ENCODE measurements at places on chromosomes 4 and X. TPM values are rescaled to one million over a fixed set of nuclear protein-coding genes. Genes with fewer than 3 reads are reported as not detected.
A peak's percentile ranks its signal among the peaks of the same experiment; 100 is the strongest.

- no peaks in the 10 kb centered on the region for H3K27me3 ChIP-seq
- no peak overlapping the region for H3K27ac ChIP-seq
- no peaks in the 10 kb centered on the region for H3K36me3 ChIP-seq
- no peak for DNase-seq
- no peak overlapping the region for H3K4me3 ChIP-seq
- H3K4me1 ChIP-seq = no peaks in the 10 kb centered on the region
Observed at GRCh38 chrX:31545191-31545590, 473.4 kb upstream of the FTHL17 start.

TBC1D8B gene
- 5.3 TPM for total RNA-seq

DNA sequence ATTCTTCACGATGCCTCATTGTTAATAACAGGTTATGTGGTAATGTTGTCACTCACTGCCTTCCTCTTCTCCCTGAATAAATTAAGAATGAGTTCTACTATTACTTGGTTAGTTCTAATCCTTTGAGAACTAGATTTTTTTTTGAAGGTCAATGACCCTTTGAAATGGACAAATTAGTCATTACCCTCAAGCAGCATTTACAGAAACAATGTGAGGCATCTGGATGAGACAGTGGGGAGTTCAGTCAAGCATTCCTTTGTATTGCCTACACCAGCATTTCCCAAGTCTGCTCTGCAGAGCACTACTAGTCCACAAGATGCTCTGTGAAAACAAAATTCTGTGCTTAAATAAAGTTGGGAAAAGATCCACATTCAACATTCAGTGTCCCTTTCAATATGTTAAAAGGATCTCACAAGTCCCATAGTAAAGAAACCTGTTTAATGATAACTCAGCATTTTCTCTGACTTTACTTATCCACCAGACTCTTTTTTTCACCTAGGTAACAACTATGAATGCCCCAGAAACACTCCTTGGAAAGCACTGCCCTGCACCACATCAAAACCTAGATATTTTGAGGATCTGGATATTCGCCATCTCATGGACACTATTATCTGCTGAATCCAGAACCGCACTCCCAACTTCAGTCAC is 60.6 kb downstream of the CHRDL1 start:
- H3K4me1 ChIP-seq = no peaks in the 10 kb centered on the region
- H3K27me3 ChIP-seq = no peaks in the 10 kb centered on the region
- H3K27ac ChIP-seq = no peak overlapping the region
- no peak for DNase-seq
- H3K4me3 ChIP-seq = no peak overlapping the region
- H3K36me3 ChIP-seq = no peaks in the 10 kb centered on the region

TCEAL1 gene
- 115 TPM for total RNA-seq

GRCh38 chr4:125044886-125045285 is 269.9 kb upstream of the FAT4 start:
- H3K4me3 ChIP-seq = no peak overlapping the region
- no peak overlapping the region for H3K27ac ChIP-seq
- H3K27me3 ChIP-seq = no peaks in the 10 kb centered on the region
- H3K4me1 ChIP-seq = no peaks in the 10 kb centered on the region
- no peak for DNase-seq

ART3 gene
- total RNA-seq = not detected

- peak overlapping the region; percentile 59 for H3K4me3 ChIP-seq
- H3K27me3 ChIP-seq = peaks cover 3% of the 10 kb centered on the region
- no peak for DNase-seq
- no peaks in the 10 kb centered on the region for H3K4me1 ChIP-seq
Observed at GRCh38 chrX:107775000-107775733, 420 bp downstream of the TSC22D3 start.
